ENCODE measurements at places on chromosomes 6 and 20.

GRCh38 chr6:167974640-167975344, 22.7 kb upstream of the KIF25 start:
- no peak for DNase-seq

DNA sequence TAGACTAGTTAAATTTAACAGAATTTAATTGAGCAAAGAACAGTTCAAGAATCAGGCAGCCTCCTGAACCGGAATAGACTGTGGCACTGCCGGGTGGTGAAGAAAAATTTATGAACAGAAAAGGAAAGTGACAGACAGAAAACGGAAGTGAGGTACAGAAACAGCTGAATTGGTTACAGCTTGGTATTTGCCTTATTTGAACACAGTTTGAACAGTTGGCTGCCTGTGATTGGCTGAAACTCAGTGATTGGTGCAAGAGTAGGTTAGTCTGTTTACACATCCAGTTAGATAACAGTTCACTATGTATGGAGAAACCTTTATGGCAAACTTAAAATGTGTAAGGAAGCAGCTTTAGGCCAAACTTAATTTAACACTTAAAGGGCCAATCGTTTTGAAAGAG, 116.0 kb upstream of the CITED2 start:
- DNase-seq, result no peak

GRCh38 chr6:148311966-148312669, 30.5 kb upstream of the SASH1 start:
- DNase-seq, result no peak

DNA sequence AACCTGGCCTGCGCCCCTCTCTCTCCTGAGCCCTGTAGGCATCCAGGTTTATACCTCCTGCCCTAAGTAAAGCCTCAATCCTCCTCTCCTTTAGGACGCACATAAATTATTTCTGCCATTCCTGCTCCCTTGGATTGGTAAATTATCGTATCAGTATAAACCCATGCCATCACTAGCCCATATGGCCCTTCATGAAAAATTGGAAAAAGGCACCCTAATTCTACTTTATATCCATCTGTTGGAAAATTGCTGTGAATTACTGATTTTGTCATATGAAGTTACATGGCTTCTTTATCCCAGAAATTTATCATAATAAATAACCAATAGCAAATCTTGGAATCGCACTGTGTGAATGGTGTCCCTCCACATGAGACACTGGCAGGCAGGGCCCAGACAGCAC, 395.2 kb downstream of the PRKN start:
- no peak for DNase-seq

DNA sequence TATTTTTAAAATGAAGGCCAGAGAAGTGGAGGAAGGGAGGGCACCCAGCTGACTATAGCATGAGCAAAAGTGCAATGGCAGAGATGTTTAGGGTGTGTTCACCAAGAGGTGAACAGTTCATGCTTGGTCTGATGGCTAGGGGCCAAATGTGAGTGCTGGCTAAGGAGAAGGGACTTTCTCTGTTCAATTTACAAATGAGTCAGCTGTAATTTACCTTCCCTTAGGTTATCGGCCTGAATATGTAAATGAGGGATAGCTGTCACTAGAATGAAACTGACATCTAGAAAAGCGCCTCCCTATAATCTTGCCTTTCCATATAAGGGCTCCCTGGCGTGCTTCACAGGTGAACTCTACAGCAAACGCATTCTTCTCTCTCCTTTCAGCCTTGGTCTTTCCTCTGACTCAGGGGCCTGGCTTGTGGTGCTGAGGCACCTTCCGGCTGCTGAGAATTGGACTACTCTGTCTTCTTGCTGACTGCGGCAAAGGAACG, 114.7 kb upstream of the BACH2 start:
- DNase-seq, result peak; percentile 62

DNA sequence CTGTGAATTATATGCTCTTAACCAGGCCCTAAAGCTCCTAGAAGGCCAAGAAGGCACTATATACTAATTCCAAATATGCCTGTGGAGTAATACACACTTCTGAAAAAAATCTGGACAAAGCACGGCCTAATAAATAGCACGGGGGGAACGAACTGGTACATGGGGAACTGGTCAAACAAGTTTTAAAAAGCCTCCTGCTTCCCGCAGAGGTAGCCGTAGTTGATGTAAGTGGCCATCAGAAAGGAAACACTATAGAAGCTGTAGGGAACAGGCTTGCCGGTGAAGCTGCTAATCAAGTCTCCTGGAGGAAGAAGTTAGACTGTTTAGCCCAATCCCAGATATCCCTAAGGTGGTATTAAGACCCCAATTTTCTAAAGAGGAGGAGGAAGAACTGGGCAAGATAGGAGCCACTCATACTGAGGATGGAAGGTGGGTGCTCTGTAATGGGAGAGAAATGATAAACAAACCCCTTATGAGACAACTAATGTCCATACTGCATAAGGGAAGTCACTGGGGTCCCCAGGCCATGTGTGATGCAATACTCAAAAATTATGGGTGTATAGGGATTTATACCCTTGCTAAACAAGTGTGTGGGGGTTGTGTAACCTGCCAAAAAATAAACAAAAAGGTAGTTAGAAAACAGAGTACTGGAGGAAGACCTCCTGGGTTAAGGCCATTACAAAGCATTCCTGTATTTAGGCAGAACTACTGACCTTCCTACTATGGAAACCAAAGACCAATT, 27.1 kb upstream of the ZNF318 start:
- DNase-seq, result no peak
